ENCODE measurements at places on chromosomes 11 and 22.

- H3K4me3 ChIP-seq = peak within 1 kb of the TSS; percentile 78
- DNase-seq = peak; percentile 59
- peaks cover 58% of the 10 kb centered on the region for H3K27me3 ChIP-seq
- no peak within 1 kb of the TSS for H3K27ac ChIP-seq
- H3K4me1 ChIP-seq = peaks cover 27% of the 10 kb centered on the region
Measured at GRCh38 chr11:9091044-9091922, at the start of gene SCUBE2. Gene SCUBE2, minus strand, starts transcription at chr11:9091599. Its CDS starts 71 bp downstream, at chr11:9091528.

DNA sequence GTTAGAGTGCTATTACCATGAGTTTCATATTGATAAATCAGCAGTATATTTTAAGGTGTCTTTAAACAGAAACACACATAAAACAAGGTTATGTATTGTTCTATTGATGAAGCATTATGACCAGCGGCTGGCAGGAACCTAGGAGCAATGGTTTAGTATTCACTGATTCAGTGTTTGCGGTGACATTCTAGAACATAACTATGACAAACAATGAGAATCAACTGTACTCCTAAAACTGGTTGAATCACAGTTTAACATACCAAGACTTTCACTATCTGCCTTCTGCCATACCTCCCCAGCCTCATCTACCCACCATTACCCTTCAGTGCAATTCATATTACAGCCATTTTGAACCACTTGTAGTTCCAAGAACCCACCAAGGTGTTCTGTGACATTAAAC, 8.8 kb downstream of the HOATZ start:
- no peaks in the 10 kb centered on the region for H3K27me3 ChIP-seq
- no peak for DNase-seq
- H3K4me1 ChIP-seq = no peaks in the 10 kb centered on the region
- no peak overlapping the region for H3K4me3 ChIP-seq

- H3K4me1 ChIP-seq = no peaks in the 10 kb centered on the region
- DNase-seq = no peak
- no peak overlapping the region for H3K27ac ChIP-seq
- H3K27me3 ChIP-seq = no peaks in the 10 kb centered on the region
Measured at GRCh38 chr22:20785415-20785814, 11.5 kb downstream of the SERPIND1 start.

DNA sequence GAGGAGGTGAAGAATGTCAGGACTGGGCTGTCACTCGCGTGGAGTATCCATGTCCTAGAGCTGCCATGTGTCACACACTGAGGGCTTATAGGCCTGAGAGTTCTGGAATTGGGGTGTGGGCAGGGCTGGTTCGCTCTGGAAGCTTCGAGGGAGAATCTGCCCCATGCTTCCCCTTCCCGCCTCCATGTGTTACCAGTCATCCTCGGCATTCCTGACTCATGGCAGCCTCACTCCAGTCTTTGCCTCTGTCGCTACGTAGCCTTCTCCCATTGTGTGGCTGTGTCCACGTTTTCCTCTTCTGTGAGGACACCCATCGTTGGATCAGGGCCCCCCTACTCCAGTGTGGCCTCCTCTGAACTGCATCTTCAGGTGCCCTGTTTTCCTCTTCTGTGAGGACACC, 301.2 kb downstream of the TBC1D22A start:
- H3K4me1 ChIP-seq = no peaks in the 10 kb centered on the region
- H3K4me3 ChIP-seq = no peak overlapping the region
- peaks cover 16% of the 10 kb centered on the region for H3K36me3 ChIP-seq
- no peaks in the 10 kb centered on the region for H3K27me3 ChIP-seq
- no peak overlapping the region for H3K27ac ChIP-seq
- no peak for DNase-seq

DNA sequence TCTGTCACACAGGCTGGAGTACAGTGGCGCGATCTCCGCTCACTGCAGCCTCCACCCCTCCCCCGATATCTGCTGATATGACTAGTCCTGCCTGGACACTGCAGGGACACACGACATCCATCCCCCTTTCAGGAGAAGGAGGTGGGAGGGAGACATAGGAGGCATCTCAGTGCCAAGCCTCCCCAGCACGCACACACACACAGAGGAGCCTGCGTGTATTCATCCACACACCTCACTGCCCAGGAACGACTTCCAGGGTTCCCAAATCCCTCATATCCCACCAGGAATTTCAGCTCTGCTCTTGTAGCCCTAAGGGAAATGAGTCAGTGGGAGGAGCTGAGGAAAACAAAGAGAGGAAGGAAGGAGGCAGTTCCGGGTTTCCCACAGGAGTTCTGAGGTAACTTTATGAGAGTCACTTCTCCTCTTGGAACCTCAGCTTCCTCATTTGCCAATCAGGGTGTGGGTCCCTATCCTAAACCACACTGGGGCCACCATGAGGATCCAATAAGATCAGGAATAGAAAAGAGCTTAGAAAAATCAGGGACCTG, 37.2 kb upstream of the ACER3 start:
- peaks cover 11% of the 10 kb centered on the region for H3K36me3 ChIP-seq
- H3K27ac ChIP-seq = peak overlapping the region; percentile 46
- H3K4me3 ChIP-seq = no peak overlapping the region
- H3K4me1 ChIP-seq = peaks cover 12% of the 10 kb centered on the region
- DNase-seq = no peak

DNA sequence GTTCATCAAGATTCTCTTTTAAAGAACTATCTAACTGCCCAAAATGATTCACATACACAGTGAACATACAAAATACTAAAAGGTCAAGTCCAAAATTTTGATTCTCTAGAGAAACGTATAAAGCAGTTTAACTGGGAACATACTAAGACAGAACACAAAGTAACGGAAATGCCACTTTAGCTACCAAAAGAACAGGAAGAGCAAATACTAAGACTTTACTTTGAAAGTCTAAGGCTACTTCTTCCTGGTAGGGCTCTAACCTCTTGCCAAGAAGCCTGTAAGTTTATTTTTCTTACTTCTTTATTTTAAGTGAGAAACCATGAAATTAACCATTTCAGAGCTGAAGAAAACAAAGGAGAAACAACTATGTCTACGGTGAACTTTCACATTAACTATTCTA, 6.2 kb downstream of the PICALM start:
- no peak overlapping the region for H3K4me3 ChIP-seq
- H3K27me3 ChIP-seq = no peaks in the 10 kb centered on the region
- H3K4me1 ChIP-seq = peaks cover 35% of the 10 kb centered on the region
- no peak for DNase-seq
- H3K36me3 ChIP-seq = peaks cover 35% of the 10 kb centered on the region

DNA sequence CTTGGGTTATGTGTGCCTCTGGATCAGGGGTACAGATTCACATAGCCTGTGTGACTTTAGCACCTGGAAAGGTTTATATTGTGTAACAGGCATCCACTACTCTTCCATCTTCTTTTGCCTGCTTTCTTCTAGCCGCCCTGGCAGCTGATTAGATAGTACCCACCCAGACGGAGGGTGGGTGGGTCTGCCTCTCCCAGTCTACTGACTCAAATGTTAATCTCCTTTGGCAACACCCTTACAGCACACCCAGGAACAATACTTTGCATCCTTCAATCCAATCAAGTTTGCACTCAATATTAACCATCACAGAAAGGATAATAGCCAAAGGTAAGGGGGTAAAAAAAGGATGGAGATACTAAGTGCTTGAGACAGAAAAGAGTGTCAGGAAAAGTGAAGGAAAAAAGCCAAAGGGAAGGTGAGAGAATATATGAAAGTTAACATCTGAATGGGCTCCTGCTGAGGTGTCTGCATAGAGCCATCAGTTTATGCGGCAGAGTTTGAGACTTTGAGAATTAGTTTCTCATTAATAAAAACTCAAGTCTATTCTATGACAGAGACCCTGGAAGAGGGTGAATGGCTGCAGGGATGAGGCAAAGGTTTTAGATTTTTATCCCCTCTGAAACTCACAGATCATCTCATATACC, 2.6 kb upstream of the OR51B6 start:
- no peak overlapping the region for H3K27ac ChIP-seq
- DNase-seq = no peak
- no peaks in the 10 kb centered on the region for H3K36me3 ChIP-seq
- H3K4me3 ChIP-seq = no peak overlapping the region

DNA sequence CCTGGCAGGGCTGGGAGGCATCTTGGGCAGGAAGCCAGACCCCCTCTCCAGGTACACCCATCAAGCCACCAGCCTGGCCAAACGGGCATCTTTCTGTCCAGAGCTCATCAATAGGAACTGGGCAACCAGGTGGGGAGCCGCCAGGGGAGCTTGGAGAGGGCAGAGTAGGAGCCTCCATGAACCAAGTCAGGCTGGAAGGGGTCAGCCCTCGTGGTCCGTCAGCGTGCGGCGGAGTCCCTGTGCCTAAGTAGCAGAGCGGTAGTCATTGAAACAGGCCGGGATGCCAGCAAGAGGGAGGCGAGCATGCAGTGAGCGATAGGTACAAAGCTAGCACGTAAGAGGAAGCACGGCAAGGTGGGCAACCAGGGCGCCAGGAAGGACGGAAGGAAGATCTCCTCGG, 1.7 kb downstream of the RTL6 start:
- H3K4me1 ChIP-seq = peaks cover 32% of the 10 kb centered on the region
- peaks cover 5% of the 10 kb centered on the region for H3K27me3 ChIP-seq
- DNase-seq = no peak
- H3K4me3 ChIP-seq = peak overlapping the region; percentile 81

DNA sequence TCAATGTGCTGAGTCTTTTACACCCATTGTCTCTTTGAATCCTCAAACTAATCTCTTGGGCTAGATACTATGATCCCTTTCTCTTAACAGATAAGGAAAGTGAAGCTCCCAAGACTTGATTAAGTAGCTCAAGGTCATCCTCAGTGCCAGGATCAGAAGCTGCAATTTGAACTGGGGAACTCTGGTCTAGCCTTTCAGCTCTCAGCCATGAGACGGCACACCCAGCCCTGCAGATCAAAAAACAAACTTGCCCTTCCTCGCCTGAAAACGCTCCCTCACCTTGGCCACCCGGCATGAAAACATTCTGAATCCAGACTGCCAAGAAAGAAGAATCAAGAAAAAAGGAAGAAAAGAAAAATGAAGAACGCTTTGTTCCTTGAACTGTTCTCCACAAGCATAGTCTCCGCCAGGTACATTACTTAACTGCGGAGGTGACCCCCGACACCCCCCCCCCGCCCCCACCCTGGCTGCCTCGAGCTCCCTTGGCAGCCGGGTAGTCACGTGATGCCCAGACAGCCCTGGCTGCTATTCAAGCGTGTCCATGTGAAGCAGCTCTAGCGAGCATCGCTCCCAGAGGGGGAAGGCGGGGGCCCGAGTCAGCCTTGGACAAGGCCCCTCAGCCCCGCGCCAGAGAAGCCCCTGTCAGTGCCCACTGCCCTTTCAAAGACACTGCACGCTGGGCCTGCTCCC, 451.2 kb downstream of the MIAT start:
- peak; percentile 27 for DNase-seq
- H3K27me3 ChIP-seq = peaks cover 40% of the 10 kb centered on the region
- peak overlapping the region; percentile 27 for H3K4me3 ChIP-seq

DNA sequence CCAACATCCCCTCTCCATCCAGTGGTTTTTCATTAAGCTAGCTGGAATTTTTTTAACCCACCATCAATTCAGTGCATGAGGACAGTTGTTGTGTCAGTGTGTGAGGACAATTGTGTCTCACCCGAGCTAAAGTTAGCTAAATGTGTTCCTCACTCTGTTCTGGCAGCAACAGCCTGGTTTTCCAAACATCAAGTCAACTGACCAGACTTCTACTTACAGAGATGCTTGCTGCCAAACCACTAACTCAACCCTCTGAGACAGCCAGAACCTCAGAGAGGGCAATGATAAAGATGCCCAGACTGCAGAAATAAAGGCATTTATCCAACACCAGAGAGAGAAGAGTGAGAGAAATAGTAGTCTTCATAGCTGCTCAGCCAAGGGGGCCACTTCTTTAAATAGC, 6.7 kb downstream of the PAMR1 start:
- no peak overlapping the region for H3K27ac ChIP-seq
- peaks cover 48% of the 10 kb centered on the region for H3K4me1 ChIP-seq
- H3K4me3 ChIP-seq = no peak overlapping the region

DNA sequence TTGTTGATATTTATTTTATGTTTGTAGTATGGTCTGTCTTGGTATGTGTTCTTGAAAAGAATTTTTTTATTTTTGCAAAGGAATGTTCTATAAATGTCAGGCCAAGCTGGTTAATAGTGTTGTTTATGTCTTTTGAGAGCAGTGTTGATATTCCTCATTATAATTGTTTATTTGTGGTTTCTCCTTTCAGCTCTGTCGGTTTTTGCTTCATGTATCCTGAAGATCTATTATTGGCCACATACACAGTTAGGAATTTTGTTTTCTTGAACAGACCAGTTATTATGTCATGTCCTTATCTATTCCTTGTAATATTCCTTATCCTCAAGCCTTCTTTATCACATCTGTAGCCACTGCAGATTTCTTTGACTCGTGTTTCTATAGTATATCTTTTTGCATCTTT, 56.5 kb downstream of the PDHX start:
- no peak for DNase-seq
- H3K4me3 ChIP-seq = no peak overlapping the region
- no peak overlapping the region for H3K27ac ChIP-seq
- no peaks in the 10 kb centered on the region for H3K27me3 ChIP-seq
- H3K4me1 ChIP-seq = peaks cover 11% of the 10 kb centered on the region

- peaks cover 3% of the 10 kb centered on the region for H3K27me3 ChIP-seq
- no peaks in the 10 kb centered on the region for H3K4me1 ChIP-seq
- DNase-seq = no peak
- peaks cover 8% of the 10 kb centered on the region for H3K36me3 ChIP-seq
- H3K4me3 ChIP-seq = no peak overlapping the region
Measured at GRCh38 chr11:22780952-22781593, 48.5 kb downstream of the SVIP start.

DNA sequence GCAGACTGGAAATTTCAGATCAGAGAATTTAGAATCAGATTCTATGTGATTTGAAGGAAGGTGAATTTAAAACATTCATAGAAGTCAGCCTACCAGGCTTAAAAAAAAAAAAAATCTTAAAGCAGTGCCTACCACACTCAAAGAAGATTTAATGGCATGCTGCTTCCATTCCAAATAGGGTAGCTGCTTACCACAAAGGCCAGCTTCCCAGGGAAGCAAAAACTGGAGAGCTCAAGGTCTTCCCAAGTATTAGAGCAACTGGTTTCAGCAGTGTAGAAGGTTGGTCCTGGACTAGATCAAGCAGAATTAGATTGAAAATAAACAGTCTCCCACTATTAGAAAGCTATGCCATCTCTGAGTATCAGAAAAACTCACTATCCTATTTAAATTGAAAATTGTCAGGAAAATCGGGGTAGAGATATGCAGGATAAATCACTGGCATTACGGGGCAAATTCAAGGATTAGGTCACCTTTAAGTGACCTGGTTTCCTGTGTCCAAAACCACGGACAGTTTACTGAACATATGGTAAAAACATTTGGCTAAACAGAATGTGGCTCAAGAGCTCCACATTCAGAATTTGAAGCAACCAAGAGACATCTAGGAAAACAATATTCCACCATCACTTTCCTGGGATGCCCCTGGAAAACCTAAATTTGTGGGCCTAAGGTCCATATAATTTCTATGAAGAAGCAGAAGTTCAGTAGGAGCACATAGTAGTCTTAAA, 1.3 kb downstream of the C11orf42 start:
- no peaks in the 10 kb centered on the region for H3K27me3 ChIP-seq
- H3K4me3 ChIP-seq = no peak overlapping the region
- no peak for DNase-seq
- no peak overlapping the region for H3K27ac ChIP-seq
- peaks cover 16% of the 10 kb centered on the region for H3K36me3 ChIP-seq

GRCh38 chr11:125201525-125202141, 37.1 kb downstream of the PKNOX2 start:
- H3K27me3 ChIP-seq = peaks cover 13% of the 10 kb centered on the region
- peaks cover 84% of the 10 kb centered on the region for H3K4me1 ChIP-seq
- peak overlapping the region; percentile 42 for H3K4me3 ChIP-seq

All from nephron progenitor cell (in vitro differentiated cells).